NCI-H1930 (cell line): ENCODE measurements at places on chromosomes 7 and 10.
A peak's percentile ranks its signal among the peaks of the same experiment; 100 is the strongest.

GRCh38 chr7:121395494-121395960 lies 581 bp downstream of the FAM3C start:
- no peak for DNase-seq

GRCh38 chr7:157139111-157139809 lies 534 bp downstream of the UBE3C start:
- peak; percentile 46 for DNase-seq

GRCh38 chr7:11436316-11436715 lies 395.7 kb downstream of the THSD7A start:
- no peak for DNase-seq

- DNase-seq, result no peak
Observed at GRCh38 chr10:117938104-117938503, 108.6 kb downstream of the RAB11FIP2 start.

DNA sequence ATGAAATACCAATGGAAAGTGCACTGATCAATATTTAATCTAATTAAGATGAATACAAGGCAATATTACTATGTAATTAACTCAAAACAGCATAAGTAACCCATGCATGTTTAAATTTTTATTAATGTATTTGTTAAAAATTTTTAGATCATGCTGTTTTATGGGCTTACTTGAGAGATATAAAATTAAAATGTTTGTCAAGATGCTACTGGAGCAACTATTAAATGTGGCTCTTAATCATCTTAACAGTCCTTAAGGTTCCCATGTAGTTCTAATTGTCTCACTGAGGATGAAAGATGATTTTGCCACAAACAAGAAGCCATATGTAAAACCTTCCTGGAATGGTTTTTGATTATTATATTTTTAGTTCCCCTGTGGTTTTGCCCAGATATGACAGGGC lies 897.1 kb downstream of the KCNMA1 start:
- no peak for DNase-seq

DNA sequence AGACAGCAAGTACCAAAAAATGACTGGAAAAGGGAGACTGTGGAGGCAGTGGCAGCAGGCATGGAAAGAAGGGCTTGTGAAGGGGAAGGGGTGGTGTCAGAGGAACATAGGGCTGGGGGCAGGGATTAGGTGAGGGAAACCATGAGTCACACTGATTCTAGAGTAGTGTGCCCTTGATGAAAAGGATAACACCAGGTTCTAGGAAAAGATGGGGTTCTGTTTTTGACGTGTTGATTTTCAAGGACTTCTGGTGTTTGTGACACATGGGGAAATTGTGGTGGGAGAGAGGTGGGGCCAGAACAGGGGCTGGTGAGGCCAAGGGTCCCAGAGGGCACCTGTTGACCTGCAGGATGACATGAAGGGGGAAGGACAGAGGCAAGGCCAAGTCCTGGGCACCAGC lies 57.1 kb downstream of the FIGNL1 start:
- DNase-seq, result no peak

GRCh38 chr7:30938435-30939316 lies 25.1 kb upstream of the GHRHR start:
- DNase-seq, result peak; percentile 65

GRCh38 chr10:106147021-106147420 lies 1017.5 kb downstream of the SORCS1 start:
- DNase-seq, result peak; percentile 48

DNA sequence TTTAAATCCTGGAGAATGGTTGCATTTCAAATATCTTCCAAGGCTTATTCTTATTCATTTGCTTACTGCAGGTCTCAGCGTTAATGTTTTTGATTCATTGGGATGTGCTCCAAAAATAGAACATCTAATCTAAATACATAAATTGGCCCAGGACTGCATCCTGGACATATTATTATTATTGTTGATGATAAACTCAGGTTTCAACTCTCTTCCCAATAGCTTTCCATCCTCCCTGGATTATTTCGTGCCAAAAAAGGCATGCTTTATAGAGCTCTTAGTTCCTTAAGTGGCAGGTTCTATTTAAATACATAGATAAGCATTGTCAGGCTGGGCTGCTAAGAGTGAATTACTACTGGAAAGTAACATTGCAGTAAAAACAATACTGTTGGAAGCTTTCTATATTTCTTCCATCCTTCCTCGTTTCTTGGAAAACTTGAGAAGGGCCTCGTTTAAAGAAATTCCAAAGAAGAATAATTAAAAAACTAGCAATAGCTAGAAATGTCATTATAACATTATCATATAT lies 14.7 kb upstream of the PRKAR2B start:
- DNase-seq, result no peak

DNA sequence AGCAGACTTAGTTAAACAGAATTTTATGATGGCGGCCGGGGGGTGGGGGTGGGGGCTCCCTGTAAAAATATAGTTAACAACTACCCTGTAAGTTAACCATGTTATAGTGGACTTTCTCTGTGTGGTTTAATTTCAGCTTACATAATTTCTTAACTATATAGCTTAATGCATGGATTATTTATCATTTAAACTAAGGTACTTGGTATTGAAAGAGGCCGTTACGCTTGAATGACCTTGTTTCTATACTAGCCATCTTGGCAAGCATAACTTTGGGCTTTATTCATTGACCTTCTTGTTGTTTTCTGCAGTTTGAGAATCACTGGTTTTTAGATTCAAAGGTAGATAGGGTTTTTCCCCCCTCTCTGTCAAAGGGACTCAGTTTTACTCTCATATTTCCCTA lies 8.4 kb downstream of the EIF4EBP2 start:
- no peak for DNase-seq

DNA sequence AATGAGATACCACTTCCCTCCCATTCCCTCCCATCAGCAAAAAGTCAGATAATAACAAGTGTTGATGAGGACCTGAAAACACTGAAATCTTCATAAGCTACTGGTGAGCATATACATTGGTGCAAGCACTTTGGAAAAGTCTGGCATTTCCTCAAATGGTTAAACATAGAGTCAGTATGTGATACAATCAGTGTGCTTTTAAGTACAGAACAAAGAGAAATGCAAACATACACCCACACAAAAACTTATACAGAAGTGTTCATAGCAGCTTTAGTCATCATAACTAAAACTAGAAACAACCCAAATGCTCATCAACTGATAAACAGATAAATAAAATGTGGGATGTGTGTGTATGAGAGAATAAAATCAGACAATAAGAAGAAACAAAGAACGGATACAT lies 261.9 kb downstream of the ELMO1 start:
- peak; percentile 51 for DNase-seq

- DNase-seq, result no peak
Observed at GRCh38 chr7:158827411-158828132, 1.7 kb downstream of the ESYT2 start.

DNA sequence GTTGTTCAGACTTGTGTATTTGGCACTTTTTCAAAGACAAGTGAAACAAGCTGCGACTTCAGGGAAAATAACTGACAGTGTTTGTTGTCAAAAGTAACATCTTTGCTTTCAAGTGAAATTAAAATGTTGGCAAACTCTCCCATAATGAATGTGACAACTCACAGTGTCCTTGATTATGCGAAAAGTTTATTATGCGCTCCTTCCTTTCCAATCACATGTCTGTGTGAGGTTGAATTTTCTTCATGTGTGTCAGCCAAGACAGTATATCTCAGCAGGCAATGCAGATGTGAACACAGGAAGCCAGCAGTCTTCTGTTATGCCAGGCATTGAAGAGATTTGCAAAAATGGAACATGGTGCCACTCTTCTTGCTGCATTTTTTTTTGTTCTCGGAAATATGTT lies 28.7 kb downstream of the FBH1 start:
- DNase-seq, result no peak

DNA sequence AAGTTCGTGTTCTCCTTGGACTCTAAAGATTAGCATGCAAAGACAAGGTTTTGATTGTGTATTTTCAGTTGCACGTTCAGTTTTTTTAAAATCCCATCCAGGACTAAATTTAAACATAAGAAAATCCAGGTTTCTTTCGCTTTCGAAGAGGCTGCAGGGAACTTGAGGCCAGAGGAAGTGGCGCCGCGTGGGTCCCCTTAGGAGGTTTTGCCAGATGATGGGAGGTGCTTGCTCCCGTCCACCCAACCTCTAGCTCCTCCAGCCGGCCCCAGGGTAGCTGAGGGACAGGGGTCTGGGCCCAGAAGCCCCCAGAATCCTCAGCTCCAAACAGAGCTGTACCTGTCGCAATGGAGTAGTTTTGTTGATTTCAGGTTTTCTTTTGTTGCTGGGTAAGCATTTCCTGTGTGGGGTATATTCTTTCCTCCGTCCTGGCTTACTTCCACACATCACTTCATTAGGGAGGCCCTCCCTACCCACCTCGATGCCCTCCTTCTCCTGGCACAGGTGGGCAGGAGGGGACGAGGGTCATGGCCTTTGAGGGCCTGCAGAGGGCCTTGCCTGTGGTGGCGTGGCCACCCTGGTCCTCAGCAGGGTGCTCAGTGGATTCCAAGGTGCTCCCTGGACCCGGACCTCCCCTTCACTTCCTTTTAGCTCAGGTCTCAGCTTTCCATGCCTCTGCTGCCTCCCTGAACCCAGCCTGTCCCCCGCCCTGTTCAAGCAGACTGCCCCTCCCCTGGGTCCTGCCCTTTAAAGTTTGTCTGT lies 32.6 kb downstream of the LHPP start:
- no peak for DNase-seq

DNA sequence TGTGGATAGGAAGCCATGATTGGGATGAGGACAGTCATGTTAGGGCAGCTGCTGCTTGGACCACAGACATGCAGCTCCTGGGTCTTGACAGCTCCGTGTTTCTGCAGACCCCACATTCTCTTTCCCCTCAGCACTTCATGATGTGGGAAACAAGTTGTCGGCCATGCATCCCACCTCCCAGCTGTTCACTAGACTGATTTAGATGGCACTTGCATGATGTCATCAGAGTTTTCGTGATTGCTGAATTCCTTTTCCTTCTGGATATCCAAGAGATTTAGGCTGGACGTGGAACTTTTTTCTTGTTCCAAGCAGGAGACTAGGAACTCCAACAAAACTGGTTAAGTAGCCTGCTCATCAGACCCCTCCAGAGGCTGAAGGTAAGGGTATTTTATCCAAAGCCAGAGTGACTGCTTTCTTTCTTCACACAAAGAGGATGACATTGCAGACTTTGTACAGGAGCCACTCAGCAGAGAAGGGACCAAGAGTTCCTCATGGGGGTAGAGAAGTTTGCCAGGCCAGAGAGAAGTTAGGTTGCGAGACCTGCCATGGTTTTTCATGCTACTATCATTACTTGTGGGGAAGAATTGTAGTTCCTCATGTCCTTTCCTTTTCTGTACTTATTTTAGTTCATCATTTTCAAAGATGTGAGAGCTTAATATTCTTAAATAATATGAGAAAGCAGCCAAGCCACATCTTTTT lies 117.7 kb upstream of the GJD4 start:
- DNase-seq, result no peak

DNA sequence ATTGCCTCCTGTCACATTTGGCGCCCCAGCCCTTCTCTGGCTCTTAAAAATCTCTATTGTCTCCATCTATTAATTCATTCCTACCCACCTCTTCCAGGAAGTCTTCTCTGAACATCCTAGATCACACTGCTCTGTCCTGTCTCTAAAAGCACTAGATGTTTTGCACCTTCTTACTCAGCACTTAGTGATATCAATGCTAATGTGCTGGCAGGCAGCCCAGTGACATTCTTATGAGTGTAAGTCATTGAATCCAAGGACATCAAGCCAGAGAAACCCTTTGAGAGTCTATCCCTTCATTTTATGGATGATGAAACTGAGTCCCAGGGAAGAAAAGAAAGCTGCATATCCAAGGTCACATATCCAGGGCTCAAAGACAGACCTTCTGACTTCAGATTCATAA lies 48.3 kb upstream of the PAX2 start:
- no peak for DNase-seq

DNA sequence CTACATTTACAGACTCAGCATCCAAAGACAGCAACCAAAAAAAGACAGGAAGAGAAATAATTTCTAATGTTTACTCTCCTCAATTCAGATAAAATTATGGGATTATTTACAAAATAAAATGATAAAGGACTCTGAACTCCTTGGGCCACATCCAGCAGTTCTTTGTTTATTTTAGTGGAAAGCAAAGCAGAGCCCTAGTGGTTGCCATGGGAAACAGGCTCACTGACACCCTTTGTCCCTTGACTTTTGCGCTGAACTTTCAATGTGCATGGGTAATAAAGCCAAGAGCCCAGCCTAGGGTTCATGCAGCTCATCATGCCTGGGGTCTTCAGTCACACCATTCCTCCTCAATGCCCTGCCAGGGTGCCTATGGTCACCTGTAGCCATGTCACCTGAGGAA lies 442.6 kb upstream of the IGFBP3 start:
- no peak for DNase-seq

GRCh38 chr7:101058355-101058754 lies 26.9 kb upstream of the TRIM56 start:
- DNase-seq, result no peak

DNA sequence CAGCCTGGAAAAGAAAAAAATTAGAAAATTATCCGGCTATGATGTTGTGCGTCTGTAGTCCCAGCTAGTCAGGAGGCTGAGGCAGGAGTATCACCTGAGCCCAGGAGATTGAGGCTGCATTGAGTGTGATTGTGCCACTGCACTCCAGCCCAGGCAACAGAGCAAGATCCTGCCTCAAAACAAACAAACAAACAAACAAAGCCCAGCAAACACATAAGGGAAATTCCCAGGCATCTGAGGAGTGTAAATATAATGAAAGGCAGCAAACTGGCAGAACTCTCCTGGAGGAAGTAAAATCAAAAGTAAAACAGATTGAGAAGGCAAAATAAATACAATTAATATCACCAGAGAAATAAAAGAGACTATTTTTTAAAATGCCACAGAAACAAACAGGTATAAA lies 84.5 kb upstream of the ITGB1 start:
- no peak for DNase-seq

DNA sequence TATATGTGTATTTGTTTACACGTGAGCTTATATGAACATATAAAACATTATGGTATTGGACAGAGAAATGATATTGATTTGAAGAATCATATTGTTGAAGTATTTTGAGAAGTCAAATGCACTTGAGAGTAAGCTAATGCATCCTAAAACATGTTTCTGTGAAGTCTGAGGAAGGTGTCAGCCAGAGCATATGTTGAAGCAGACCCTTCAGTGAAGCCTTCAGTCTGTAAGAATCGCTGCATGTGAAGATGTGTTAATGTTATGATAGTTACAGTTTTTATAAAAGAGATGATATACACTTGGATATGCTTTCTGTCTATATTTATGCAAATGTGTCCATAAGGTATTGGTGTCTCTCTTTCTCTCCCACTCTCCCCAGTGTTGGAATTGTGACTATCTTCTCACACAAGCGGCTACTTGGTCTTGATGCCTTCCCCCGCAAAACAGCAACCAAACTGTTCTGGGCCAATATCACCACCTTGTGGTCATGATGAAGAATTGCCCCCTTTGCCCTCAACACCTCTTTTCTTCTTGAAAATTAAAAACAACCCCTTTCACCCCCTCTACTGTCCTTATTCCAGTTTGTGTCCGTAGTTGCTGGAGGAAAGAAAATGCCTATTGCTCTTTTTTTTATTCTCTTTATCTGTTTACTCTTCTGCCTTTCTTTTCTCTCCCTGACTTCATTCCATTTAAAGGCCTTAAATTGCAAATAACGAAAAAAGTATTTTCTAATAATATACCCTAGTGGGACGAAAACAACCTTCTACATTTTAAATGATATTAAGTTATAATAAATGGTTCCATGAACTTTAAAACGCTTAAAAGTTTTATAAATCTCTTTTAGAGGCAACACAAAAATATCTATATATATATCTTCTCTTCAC lies 64.9 kb downstream of the IKZF1 start:
- peak; percentile 16 for DNase-seq
